ENCODE measurements at places on chromosomes 11 and 22. TPM values are rescaled to one million over a fixed set of nuclear protein-coding genes. Genes with fewer than 3 reads are reported as not detected.

The GUCY1A2 gene
- 1.1 TPM for total RNA-seq

The SOX6 gene
- 9.6 TPM for total RNA-seq

The MS4A6A gene
- total RNA-seq: 0.83 TPM

The IL17RA gene
- 6.5 TPM for total RNA-seq

The SEPTIN5 gene
- 165 TPM for total RNA-seq

The APBB1 gene
- total RNA-seq: 188 TPM

The CNGA4 gene
- 0.32 TPM for total RNA-seq

- no peak for DNase-seq
- H3K27me3 ChIP-seq: no peaks in the 10 kb centered on the region
- H3K27ac ChIP-seq: no peak overlapping the region
- peaks cover 9% of the 10 kb centered on the region for H3K36me3 ChIP-seq
- H3K4me3 ChIP-seq: no peak overlapping the region
- peaks cover 5% of the 10 kb centered on the region for H3K4me1 ChIP-seq
Observed at GRCh38 chr11:68436162-68436888, 24.2 kb upstream of the PPP6R3 start.

- no peaks in the 10 kb centered on the region for H3K27me3 ChIP-seq
- peaks cover 41% of the 10 kb centered on the region for H3K4me1 ChIP-seq
- peak overlapping the region; percentile 77 for H3K27ac ChIP-seq
- H3K4me3 ChIP-seq: no peak overlapping the region
- H3K36me3 ChIP-seq: no peaks in the 10 kb centered on the region
- no peak for DNase-seq
Observed at GRCh38 chr11:103842191-103842590, 194.2 kb upstream of the DDI1 start.

DNA sequence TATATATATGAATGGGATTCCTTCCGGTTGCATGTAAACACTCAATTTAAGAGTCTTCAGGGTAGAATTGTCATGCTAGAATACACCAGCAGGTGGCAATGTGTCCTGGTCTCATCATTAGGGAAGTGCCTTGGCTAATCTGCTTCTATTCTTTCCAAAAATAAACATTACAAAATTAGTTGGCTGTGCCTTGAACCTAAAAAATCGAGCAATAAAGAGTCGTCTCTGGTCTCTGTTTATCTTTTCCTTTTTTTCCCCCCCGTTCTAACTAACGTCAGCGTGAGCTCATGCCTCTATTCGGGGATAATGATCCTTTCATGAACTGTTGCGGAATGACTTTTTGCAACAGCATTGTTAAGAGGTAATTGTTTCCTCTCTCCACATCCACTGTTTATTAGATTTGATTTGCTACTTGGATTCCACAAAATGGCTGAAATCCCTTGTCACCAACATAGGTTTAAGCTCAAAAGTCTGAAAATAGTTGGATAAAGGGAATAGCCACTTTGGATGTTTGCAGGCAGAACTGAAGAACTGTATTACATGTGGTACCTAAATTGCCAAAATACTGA lies 1.2 kb upstream of the ARHGEF12 start:
- peak; percentile 90 for DNase-seq
- peaks cover 27% of the 10 kb centered on the region for H3K4me1 ChIP-seq
- H3K36me3 ChIP-seq: peaks cover 11% of the 10 kb centered on the region
- peak overlapping the region; percentile 91 for H3K27ac ChIP-seq

DNA sequence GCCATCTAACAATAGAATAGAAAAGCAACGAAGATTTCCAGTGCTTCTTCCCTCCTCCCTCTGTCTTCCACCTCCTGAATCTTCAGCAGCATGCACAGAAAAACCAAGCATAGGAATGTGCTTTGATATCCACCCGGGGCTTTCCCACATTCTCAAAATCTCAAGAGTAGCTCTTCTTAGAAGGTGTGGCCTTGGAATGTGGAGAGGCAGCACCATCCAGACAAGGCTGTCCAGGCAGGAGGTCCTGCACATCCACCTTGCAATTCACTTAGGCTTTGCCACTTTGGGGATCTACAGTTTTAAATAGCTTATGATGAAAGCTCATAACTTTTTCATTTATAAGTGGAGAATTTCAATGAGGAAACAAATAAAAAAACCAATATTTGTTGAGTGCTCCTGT lies 72.9 kb downstream of the KIRREL3 start:
- no peaks in the 10 kb centered on the region for H3K36me3 ChIP-seq
- H3K27ac ChIP-seq: no peak overlapping the region
- H3K27me3 ChIP-seq: peaks cover 9% of the 10 kb centered on the region
- no peak for DNase-seq
- no peaks in the 10 kb centered on the region for H3K4me1 ChIP-seq
- H3K4me3 ChIP-seq: no peak overlapping the region

GRCh38 chr11:34074391-34074790 lies 22.9 kb downstream of the CAPRIN1 start:
- H3K27me3 ChIP-seq: no peaks in the 10 kb centered on the region
- H3K4me1 ChIP-seq: no peaks in the 10 kb centered on the region
- DNase-seq: no peak
- H3K27ac ChIP-seq: no peak overlapping the region

- H3K27ac ChIP-seq: no peak overlapping the region
- H3K4me3 ChIP-seq: no peak overlapping the region
- H3K4me1 ChIP-seq: no peaks in the 10 kb centered on the region
- no peaks in the 10 kb centered on the region for H3K36me3 ChIP-seq
- no peak for DNase-seq
Observed at GRCh38 chr11:117770061-117770460, 27.0 kb downstream of the DSCAML1 start.

GRCh38 chr22:45584621-45585436 lies 82.1 kb downstream of the FBLN1 start:
- no peak overlapping the region for H3K4me3 ChIP-seq
- no peak for DNase-seq
- no peaks in the 10 kb centered on the region for H3K36me3 ChIP-seq
- H3K27ac ChIP-seq: no peak overlapping the region
- H3K4me1 ChIP-seq: peaks cover 4% of the 10 kb centered on the region

- peaks cover 40% of the 10 kb centered on the region for H3K4me1 ChIP-seq
- H3K27me3 ChIP-seq: no peaks in the 10 kb centered on the region
- no peak for DNase-seq
- peak overlapping the region; percentile 74 for H3K27ac ChIP-seq
- no peaks in the 10 kb centered on the region for H3K36me3 ChIP-seq
Observed at GRCh38 chr11:78432956-78433355, 15.3 kb upstream of the GAB2 start.

GRCh38 chr22:46547179-46547882 lies 9.9 kb upstream of the CELSR1 start:
- no peaks in the 10 kb centered on the region for H3K36me3 ChIP-seq
- no peaks in the 10 kb centered on the region for H3K27me3 ChIP-seq
- H3K4me3 ChIP-seq: no peak overlapping the region
- H3K4me1 ChIP-seq: peaks cover 54% of the 10 kb centered on the region
- H3K27ac ChIP-seq: peak overlapping the region; percentile 100

GRCh38 chr11:78274739-78275138 lies 86.0 kb downstream of the USP35 start:
- peaks cover 8% of the 10 kb centered on the region for H3K4me1 ChIP-seq
- no peak overlapping the region for H3K4me3 ChIP-seq
- no peaks in the 10 kb centered on the region for H3K36me3 ChIP-seq
- H3K27me3 ChIP-seq: no peaks in the 10 kb centered on the region
- H3K27ac ChIP-seq: no peak overlapping the region

GRCh38 chr22:39316440-39317083 lies 2.9 kb downstream of the RPL3 start:
- H3K4me1 ChIP-seq: peaks cover 15% of the 10 kb centered on the region
- DNase-seq: peak; percentile 95
- peak overlapping the region; percentile 2 for H3K4me3 ChIP-seq

- H3K4me3 ChIP-seq: no peak overlapping the region
- peaks cover 6% of the 10 kb centered on the region for H3K4me1 ChIP-seq
- no peak overlapping the region for H3K27ac ChIP-seq
- no peaks in the 10 kb centered on the region for H3K36me3 ChIP-seq
- no peaks in the 10 kb centered on the region for H3K27me3 ChIP-seq
- DNase-seq: no peak
Observed at GRCh38 chr11:2655016-2655719, 44.6 kb downstream of the KCNQ1OT1 start.

GRCh38 chr22:50236731-50237409 lies 8.0 kb downstream of the TUBGCP6 start:
- no peak overlapping the region for H3K27ac ChIP-seq
- peaks cover 5% of the 10 kb centered on the region for H3K4me1 ChIP-seq
- H3K4me3 ChIP-seq: no peak overlapping the region

DNA sequence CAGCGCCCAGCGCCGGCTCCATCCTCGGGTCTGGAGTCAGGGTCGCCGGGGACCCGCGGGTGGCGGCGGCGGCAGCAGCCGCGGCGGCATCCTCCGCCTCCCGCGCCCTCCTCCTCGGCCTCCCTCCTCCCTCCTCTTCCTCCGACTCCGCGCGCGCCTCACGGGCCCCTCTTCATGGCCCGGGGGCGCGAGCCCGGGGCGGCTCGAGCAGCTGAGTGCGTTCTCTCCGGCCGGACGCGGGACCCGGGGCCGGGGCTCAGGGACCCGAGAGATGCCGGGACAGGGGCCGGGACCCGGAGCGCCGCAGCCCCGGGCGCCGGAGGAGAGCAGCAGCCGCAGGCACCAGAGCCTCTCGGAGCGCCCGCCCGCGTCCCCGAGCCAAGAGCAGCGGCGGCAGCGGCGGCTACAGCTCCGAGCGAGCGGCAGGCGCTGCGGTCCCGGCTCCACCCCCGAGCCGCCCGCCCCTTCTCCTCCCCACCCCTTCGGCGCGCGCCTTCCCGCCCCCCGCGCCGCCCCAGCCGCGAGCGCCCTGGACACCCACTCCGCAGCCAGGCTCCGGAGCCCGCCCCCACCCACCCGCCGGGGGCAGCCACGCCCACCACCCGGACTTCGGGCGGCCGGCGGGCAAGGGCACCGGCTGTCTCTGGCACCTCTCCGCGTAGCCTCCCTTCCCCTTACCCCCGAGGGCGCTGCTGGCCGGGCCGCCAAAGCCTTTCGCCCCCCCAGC lies at the start of gene CHST1:
CHST1 (minus strand) TSS at position 417 of the 727 bp plus-strand sequence. CDS start 14,699 bp downstream, outside the sequence.
- H3K4me1 ChIP-seq: peaks cover 10% of the 10 kb centered on the region
- no peak within 1 kb of the TSS for H3K27ac ChIP-seq
- peaks cover 89% of the 10 kb centered on the region for H3K27me3 ChIP-seq
- DNase-seq: peak; percentile 66

DNA sequence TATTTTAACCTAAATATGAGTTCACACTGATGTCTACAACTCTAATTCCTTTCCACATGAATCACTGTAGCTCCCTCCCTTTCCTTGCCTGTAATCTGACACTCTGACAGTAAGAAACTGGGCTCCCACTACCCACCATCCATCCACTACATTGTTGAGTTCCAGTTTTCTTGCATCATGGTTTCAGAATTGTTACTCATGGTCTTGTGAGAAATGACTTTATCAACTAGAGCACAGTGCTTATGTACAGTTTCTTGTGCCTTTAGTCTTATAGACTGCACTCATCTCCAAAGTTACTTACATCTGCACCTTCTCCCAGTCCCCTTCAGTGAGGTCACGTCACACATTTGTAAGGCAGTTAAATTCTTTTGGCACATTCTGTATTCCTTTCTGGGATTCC lies 78.6 kb downstream of the RTL6 start:
- H3K4me3 ChIP-seq: no peak overlapping the region
- no peaks in the 10 kb centered on the region for H3K36me3 ChIP-seq
- no peak for DNase-seq
- H3K27ac ChIP-seq: no peak overlapping the region
- no peaks in the 10 kb centered on the region for H3K4me1 ChIP-seq

Measured in cardiac muscle cell (in vitro differentiated cells and primary cell).